ENCODE measurements at places on chromosomes 5 and 9.
A peak's percentile ranks its signal among the peaks of the same experiment; 100 is the strongest.

DNA sequence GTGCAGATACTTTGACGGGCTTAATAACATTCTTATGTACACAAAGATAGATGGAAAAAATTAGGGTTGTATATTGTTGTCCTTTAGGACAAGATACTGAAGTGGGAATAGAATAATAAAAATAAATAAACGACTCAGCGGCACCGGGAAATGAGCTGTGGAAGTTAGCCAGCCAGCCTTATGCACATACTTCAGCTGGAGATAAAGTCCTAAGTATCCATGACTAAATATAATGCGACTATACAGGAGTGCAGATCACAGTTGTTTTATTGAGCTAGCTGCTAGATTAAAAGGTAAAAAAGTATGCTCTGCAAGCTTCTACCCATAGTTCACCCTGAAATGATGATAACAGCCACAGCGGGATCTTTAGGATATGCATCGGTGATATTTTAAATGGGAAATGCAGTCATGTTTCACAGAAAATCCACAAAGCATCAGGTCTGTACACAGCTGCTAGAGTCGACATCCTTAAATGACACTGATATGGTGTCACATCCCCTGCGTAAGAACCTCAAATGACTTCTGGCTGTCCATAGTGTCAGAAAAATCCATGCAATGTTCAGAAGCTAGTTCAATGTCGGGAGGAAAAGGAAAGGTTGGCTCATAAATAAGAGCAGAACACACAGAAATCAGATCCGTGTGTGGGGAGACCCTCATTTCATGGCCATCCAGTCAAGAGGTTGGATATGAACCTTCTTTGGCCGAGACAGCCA, 392.8 kb upstream of the DAP start:
- DNase-seq: no peak

- DNase-seq: no peak
Measured at GRCh38 chr9:109499093-109499630, 1.1 kb upstream of the PTPN3 start.

- no peak for DNase-seq
Measured at GRCh38 chr9:28120626-28121025, 547.3 kb upstream of the C9orf72 start.

- no peak for DNase-seq
Measured at GRCh38 chr9:114898741-114899140, 31.6 kb downstream of the TNFSF8 start.

DNA sequence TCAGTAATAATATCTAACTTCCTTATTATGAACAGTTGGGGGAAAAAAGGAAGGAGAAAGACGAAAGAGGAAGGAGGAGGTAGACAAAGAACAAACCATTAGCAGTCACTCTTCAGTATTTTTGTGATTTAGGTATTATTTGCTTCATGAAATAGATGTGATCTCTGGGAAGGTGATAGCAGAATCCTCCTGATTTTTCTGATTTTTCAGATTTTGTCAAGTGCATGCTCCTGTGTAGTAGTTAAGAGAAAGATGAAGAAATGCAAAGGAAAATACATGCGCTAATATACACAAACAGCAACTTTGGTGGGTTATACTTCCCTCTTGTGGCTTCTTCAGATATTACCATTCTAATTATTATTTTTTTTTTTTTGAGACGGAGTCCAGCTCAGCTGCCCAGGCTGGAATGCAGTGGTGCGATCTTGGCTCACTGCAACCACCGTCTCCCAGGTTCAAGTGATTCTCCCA, 31.6 kb downstream of the LMNB1 start:
- peak; percentile 69 for DNase-seq

- DNase-seq: no peak
Measured at GRCh38 chr5:178460174-178460573, 130.0 kb downstream of the COL23A1 start.

DNA sequence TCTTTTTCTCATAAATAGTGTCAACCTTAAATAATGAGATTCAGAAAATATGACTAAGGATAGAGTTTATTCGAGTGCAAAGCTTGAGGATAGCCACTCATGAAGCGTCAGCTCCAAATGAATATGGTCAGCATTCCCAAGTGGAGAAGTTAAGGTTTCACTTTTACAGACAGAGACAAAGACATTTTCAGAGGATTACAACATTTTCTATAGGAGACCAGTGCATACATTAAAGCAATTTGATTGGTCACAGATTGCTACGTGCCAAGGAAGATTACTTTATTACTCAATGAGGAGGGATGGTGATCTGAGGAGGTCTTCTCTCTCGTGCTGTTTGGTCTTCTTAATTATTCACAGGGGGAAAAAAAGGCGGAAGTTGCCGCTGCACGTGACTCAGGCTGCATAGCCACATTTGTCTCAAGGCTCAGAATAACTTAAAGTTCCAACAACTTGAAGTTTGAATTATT, 60.1 kb upstream of the SPATA31C2 start:
- peak; percentile 27 for DNase-seq

GRCh38 chr5:122091936-122092600, 14.0 kb upstream of the LOX start:
- DNase-seq: peak; percentile 76

GRCh38 chr5:93279296-93279963, 301.6 kb downstream of the NR2F1-AS1 start:
- no peak for DNase-seq

GRCh38 chr5:161421067-161421466, 125.5 kb downstream of the GABRB2 start:
- DNase-seq: no peak

DNA sequence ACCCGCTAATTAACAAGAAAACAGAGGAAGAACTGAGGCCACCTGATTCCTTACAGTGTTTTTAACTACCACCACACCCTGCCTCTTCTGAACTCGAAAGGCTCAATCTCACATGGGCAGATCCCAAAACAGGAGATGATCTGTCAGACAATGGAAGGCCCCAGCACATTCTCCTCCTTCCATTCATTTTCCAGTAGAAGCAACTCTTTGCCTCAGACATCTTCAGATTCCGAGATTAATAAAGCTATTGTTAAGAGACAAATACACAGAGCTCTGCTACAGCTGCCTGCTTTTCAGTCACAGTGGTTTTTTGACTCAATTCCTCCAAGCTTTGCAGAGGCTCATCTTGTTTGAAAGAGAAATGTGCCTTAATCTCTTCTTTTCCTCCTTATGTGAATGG, 127.2 kb upstream of the ADAMTSL1 start:
- DNase-seq: no peak

DNA sequence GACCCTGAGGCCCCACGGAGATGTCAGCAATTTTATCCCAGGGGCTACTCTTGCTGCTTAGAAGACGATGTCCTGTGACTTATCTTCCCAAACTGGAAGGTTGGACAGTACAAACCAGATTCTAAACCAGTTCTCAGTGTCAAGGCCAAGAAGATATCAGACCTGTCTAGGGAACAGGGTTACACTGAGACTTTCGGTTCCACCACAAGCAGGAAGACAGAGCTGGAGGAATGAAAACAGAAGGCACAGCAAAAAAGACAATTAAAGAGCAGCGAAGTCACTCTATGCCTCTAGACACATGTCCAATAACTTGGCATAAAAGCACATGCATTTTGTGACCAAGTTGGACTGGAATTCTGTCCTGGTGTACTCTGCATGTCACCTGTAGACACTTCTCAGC, 73.4 kb upstream of the TMEM252 start:
- no peak for DNase-seq

- peak; percentile 30 for DNase-seq
Measured at GRCh38 chr5:35656721-35657120, 39.1 kb downstream of the SPEF2 start.

GRCh38 chr9:133773889-133774655, 35.9 kb upstream of the SARDH start:
- DNase-seq: no peak

- DNase-seq: no peak
Measured at GRCh38 chr5:36193746-36194145, 41.8 kb downstream of the SKP2 start.

DNA sequence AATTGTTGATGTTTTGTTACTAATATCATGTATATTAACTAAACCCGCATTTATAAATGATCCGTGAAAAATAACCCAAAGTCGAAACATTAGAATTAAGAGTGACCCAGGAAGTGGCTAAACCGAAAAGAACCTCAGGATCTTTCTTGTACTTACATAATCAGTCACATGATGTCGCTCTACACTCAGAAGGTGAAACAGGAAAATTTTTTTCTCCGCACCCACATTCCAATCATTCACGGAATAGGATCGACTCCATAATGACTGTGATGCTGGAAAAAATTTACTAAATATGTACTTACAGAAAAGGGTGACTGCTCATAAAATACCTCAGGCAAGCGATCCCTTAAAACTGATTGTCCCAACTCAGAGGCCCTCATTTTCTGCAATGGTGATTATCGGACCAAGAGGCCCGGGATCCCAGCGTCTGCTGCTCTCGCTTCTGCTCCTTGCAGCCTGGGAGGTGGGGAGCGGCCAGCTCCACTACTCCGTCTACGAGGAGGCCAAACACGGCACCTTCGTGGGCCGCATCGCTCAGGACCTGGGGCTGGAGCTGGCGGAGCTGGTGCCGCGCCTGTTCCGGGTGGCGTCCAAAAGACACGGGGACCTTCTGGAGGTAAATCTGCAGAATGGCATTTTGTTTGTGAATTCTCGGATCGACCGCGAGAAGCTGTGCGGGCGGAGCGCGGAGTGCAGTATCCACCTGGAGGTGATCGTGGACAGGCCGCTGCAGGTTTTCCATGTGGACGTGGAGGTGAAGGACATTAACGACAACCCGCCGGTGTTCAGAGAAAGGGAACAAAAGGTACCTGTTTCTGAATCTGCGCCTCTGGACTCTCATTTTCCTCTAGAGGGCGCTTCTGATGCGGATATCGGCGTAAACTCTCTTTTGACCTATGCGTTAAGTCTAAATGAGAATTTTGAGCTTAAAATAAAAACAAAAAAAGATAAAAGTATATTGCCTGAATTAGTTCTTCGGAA, at the start of gene PCDHA12:
Gene PCDHA12 (plus strand): TSS at position 224 of the 981 bp plus-strand sequence. CDS start 165 bp downstream, at position 389.
- DNase-seq: no peak

DNA sequence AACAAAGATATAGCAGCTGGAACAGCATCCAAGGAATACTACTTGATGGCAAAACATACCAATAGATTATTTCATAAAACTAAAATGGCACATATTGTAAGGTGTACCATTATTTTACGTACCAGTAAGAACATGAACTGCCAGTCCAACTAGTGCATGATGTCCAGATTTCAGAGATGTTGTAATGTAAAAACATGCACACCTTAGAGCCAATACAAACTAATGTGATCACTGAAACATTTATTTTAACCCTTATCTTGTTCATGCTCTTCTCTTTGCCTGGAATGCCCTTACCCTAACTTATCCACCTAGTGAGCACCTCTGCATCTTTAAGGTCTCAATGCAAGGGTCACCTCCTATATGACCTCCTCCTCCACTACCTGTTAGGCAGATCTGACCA, 172.0 kb downstream of the GLIS3 start:
- no peak for DNase-seq

GRCh38 chr5:153881687-153882086, 157.0 kb downstream of the FAM114A2 start:
- DNase-seq: no peak
